ENCODE measurements at places on chromosomes 12 and 14. TPM values are rescaled to one million over a fixed set of nuclear protein-coding genes. Genes with fewer than 3 reads are reported as not detected.

DNA sequence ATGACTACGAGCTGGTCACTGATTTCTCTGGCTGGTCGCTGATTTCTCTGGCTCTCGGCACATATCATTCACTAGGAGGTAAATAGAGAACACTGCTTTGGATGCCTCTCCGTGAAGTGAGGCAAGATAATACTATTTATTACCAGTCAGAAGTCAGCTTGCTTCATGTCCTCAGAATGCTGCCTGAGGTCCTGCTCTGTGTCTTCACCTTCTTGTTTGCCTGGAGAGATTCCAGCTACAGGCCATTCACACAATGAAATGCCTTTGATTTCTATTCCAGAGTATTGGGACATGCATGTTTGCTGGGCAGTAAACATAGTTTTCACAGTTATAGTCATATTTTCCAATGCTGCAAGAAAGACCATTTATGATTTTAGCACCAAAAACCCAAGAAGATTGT is 106.7 kb downstream of the AEBP2 start:
- no peak for DNase-seq

- DNase-seq = no peak
Measured at GRCh38 chr14:30610787-30611343, 11.3 kb upstream of the SCFD1 start.

- DNase-seq = no peak
Measured at GRCh38 chr12:93713060-93713459, 35.9 kb downstream of the CRADD start.

GRCh38 chr12:29617407-29617803 is 119.9 kb upstream of the OVCH1 start:
- DNase-seq = no peak

DNA sequence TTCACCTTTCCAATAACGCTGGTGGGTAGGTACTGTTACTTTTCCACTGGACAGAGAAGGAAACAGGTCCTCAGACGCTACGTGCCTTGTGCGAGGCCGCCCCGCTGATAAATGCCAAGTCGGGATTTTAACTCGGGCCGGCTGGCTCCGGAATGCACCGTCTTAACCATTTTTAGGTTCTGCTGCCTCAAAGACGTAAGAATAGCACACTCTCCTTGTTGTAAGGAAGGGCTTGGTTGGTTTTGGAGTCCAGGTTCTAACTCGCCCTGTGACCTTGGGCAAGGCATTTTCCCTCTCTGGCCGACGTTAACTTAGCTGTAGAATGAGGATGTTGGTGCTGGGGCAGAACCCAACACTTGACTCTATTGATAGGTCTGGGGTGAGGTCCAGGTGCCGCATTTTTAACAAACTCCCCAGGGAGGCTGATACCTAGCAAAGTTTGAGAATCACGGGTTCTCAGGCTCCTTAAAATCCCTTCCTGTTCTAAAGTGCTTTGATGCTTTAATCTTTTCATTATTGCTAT is 814 bp downstream of the ANKRD13A start:
- DNase-seq = no peak

GRCh38 chr12:89945123-89945522 is 236.5 kb upstream of the ATP2B1 start:
- DNase-seq = no peak

- no peak for DNase-seq
Measured at GRCh38 chr12:24177889-24178288, 228.4 kb upstream of the SOX5 start.

DNA sequence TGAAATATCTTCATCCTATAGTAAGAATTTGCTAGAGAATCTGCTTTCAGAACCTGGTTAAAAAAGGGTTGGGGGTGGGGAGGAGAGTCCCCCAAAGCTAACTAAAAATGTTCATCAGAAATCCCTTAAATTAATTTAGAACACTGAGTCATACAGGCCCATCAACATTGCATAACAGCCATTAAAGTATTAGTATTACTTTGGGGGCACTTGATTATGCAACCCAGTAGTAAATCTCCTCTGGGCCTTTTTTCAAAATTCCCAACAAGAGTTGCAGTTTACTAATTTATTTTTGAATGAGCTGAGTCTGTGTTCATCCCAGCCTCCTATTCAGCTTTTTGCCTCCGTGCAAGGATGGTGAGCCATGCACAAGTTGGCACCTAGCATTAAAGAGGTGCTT is 8.8 kb upstream of the SLC24A4 start:
- DNase-seq = no peak

- DNase-seq = no peak
Measured at GRCh38 chr12:43282106-43282505, 269.9 kb downstream of the ADAMTS20 start.

DNA sequence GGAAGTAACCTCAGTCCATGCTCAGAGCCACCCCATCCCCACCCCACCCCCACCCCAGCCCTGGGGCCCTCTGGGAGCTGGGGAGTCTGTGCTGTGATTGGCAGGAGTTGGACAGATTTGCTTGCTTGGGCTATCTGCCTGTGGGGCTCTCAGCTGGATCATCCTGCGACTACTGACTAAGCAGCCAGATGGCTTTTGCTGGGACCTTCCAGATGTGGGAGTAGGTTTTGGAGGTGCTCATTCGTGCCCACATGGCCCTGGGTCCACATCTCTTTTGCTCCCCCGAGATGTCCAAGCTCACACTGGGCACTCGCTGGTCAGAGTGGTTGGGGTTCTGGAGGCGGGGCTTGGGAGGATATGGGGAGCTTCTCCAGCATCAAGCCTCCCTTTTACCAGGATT is 138.9 kb downstream of the TSPAN9 start:
- no peak for DNase-seq

DNA sequence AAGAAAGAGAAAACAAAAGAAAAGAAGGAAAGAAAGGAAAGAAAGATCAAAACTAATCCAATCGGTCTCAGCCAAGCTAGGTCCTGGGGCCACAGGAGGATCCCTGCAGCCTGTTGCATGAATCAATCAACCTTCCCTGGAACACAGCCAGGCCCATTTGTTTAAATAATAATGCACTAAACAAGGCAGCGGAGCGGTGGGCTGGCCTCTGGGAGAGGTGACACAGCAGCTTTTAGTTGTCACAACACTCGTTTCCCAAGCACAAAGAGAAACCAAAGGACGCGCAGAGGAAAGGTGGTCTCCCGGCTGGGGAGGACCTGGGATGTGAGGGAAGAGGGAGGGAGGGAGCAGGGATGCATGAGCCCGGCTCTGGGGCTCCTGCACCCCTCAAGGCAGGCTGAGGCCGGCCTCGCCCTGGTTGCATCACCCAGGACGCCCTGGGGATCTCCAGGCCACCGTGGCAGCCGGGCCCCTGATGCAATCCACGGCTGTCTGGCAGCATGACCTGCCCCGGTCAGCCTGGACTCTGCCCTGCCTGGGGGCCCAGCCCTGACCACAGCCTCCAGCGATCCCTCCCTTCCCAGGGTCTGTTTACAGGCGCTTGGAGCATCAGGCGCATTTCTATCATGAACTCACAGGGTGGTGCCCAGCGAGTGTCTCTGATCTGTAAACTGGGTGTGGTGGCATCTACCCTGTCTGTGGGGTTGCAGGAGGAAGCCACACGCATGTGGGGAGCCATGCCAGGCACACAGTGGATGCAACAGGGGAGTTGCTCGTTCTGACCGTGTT is 32.5 kb downstream of the MMP17 start:
- DNase-seq = peak; percentile 41

DNA sequence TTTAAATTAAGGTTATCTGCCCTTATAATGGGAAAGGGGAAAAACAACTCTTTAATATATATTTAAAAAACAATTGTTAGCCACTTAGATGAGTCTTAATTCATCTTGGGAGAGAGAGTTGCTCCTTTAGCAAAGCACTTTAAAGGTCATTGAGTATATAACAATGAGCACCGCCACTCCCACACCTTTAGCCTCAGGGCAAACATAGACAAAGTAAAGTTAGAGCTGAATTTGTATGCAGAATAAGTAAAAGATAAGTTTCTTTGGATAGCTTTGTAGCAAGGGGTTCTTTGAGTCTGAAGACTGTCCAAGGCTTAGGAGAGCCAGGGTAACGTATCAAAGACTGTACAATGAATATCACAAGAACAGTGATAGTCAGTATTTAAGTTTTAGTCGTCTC is 728.8 kb upstream of the LMO3 start:
- no peak for DNase-seq

GRCh38 chr12:11227373-11227772 is 40.6 kb upstream of the TAS2R42 start:
- DNase-seq = no peak

GRCh38 chr14:87066221-87066817 is 926.7 kb downstream of the GALC start:
- no peak for DNase-seq

Gene FIGNL2
- 0.30 TPM for total RNA-seq

Gene CRACR2A
- 7.6 TPM for total RNA-seq

Gene OTX2
- total RNA-seq = not detected

Gene KRT72
- not detected for total RNA-seq

Gene RASSF8
- 33.7 TPM for total RNA-seq
